Body of pancreas (tissue), 4 donors: ENCODE measurements at places on chromosomes 7 and 10.

- DNase-seq = no peak
Measured at GRCh38 chr7:2494191-2495130, 18.3 kb upstream of the GRIFIN start.

DNA sequence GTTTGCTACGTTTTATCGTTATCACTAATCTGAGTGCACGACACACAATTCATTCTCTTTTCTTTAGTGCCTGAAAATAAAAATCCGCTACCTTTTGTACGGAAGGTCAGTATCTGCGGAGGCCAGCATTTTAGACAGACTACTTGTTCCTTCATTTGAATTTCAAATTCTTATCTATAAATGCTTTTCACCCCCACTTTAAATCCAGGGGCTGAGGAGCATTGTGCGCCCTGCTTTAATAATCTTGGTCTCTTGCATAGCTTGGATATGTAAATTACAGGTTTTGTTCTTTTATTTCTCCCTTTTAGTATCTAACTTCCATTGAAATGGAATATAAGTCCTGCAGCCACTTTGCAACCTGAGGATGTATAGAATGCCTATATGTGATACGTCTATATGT, 44.7 kb downstream of the NRP1 start:
- no peak for DNase-seq

- no peak for DNase-seq
Measured at GRCh38 chr7:139861803-139862202, 32.7 kb downstream of the TBXAS1 start.

DNA sequence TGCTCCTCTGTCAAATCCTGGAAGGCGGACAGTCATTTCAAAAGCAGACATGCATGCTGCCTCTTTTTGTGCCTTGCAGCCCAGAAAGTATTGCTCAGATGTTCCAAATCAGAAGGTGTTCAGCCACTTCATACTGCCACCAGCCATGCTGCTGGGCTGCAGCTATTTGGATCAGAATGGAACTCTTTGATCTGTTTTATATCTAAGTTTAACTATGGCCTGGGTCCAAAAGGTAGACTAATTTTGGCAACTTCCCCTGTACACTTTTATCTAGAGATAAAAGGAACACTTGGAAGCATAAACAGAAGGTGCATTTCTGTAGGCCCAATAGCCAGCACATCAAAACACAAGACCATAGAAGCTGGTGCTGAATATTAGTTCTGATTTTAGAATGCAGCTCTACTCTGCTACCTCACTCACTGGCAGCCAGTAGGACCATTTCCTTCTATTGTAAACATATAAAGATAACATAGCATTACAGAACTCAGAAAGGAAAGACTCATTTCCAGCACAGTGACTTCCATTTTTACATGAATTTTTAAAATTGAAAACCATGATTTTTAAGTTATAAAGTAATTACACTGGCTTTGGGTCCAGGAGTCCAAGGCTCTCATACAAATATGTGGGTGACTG, 143.1 kb upstream of the CAV2 start:
- peak; percentile 52 for DNase-seq
